ENCODE measurements at places on chromosomes 16 and 17. TPM values are rescaled to one million over a fixed set of nuclear protein-coding genes. Genes with fewer than 3 reads are reported as not detected.

GRCh38 chr16:46873201-46873600, 11.0 kb upstream of the GPT2 start:
- H3K4me3 ChIP-seq: no peak overlapping the region
- no peak overlapping the region for H3K27ac ChIP-seq
- no peaks in the 10 kb centered on the region for H3K4me1 ChIP-seq
- no peak for DNase-seq
- H3K27me3 ChIP-seq: no peaks in the 10 kb centered on the region
- H3K36me3 ChIP-seq: no peaks in the 10 kb centered on the region

DNA sequence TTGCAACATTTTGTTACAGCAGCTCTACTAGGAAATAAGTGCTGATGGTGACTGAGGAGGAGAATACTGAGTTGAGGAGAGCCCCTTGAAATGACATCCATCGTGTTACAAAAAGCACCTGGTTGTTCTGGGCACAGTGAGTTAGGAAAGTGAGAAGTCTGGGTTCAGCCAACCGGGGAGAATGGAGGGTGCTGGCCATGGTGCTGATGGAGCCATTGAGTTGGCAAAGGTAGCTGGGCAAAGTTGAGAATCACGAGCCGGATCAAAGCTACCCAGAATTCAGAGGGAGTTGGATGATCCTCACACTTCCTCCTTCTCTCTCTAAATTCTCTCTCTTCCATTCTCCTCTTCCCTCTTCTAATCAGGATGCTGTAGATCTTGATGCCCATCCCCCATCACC, 35.0 kb upstream of the ASIC2 start:
- DNase-seq: peak; percentile 46
- no peaks in the 10 kb centered on the region for H3K4me1 ChIP-seq
- H3K27me3 ChIP-seq: peaks cover 12% of the 10 kb centered on the region
- H3K27ac ChIP-seq: no peak overlapping the region

Gene NACA2
- not detected for total RNA-seq

Gene USP6
- total RNA-seq: 0.07 TPM

DNA sequence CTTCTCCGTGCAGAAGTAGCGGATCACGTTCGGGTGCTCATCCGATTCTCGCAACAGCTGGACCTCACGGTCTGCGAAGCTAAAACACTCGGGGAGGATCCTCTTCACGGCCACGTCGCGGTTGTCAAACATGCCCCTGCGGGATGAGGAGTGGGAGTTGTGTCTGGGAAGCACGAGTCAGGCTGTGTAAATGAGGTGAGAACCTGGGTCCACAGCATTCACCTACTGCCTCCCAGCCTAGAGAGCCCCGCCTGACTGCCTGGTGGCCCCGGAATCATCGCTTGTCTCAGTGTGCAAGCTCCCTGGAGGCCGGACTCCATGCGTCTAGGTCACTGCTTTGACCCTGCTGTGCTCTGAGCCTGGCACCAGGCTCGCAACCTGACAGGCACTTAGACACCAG, 33.9 kb upstream of the ICAM2 start:
- no peaks in the 10 kb centered on the region for H3K36me3 ChIP-seq
- DNase-seq: no peak
- H3K27me3 ChIP-seq: no peaks in the 10 kb centered on the region
- H3K4me3 ChIP-seq: no peak overlapping the region
- no peaks in the 10 kb centered on the region for H3K4me1 ChIP-seq

DNA sequence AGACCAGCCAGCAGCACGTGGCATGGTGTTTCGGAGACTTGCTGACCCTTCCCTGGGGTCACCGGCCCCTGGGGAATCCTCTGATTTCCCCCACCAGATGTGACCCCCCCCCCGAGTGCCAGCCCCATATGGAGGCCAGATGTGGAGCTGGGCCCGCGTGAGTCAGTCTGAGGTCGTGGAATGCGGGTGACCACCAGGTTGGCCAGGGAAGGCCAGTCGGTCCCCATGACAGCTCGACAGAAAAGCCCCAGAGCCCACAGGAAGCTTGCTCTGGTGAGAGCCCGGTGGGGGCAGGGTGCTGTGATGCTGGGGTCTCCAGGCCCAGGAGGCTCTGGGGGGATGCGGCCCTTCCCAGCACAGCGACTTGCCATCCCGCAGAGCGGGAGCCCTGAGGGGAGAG, 209.0 kb downstream of the NTN1 start:
- no peaks in the 10 kb centered on the region for H3K36me3 ChIP-seq
- no peaks in the 10 kb centered on the region for H3K27me3 ChIP-seq
- DNase-seq: no peak

GRCh38 chr16:11270602-11271162, 1.6 kb upstream of the TNP2 start:
- H3K4me3 ChIP-seq: no peak overlapping the region
- H3K27me3 ChIP-seq: no peaks in the 10 kb centered on the region
- peaks cover 10% of the 10 kb centered on the region for H3K4me1 ChIP-seq
- DNase-seq: no peak
- H3K27ac ChIP-seq: no peak overlapping the region

Gene KIF19
- total RNA-seq: 0.20 TPM

DNA sequence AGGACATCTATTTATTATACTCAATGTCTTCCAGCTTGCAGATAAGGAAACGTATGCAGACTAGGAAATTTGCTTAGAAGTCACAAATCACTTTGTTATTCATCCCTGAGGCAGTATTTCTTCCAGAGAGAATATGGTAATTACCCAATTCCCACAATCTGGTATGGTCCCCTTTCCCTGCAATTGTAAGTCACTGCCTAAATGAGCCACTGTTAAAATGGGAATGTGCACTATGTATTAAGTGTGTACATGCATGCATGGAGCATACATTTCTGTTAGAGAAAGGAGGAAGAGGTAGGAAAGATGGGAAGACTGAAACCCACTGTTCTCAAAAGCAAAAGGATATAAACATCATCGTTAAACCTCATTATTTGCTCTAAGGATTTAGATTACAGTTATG, 10.0 kb downstream of the NUFIP2 start:
- no peaks in the 10 kb centered on the region for H3K36me3 ChIP-seq
- no peak overlapping the region for H3K4me3 ChIP-seq
- H3K27me3 ChIP-seq: no peaks in the 10 kb centered on the region
- no peaks in the 10 kb centered on the region for H3K4me1 ChIP-seq
- no peak overlapping the region for H3K27ac ChIP-seq
- DNase-seq: no peak

Gene KRTAP4-6
- total RNA-seq: not detected

Gene AGRP
- total RNA-seq: 1.9 TPM

Gene KRTAP16-1
- total RNA-seq: not detected

Gene ABR
- 51.5 TPM for total RNA-seq

DNA sequence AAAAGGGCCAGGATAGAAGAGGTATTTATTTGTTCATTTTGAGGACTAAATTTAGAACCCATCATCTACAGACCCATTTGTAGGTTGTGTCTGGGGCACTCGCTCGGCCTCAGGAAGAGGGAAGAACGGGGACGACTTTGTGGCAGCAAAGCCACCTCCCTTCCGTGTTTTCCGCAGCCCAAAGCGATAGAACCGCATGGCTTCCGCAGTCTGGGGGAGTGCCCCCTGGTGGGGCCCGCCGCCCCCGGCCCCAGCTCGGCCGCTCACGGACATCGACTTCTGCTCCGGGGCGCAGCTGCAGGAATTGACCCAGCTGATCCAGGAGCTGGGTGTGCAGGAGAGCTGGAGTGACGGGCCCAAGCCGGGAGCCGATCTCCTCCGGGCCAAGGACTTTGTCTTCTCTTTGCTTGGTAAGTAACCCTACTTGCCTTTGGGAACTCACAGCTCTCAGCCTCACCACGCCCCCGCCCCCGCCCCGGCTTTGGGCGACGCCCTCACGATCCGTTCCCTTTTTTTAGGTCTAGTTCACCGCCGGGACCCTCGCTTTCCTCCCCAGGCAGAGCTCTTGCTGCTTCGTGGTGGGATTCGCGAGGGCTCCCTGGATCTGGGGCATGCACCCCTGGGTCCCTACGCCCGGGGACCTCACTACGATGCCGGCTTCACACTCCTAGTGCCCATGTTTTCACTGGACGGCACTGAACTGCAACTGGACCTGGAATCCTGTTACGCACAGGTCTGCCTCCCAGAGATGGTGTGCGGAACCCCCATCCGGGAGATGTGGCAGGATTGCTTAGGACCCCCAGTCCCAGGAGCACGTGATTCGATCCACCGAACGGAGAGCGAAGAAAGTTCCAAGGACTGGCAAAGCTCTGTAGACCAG, 681 bp downstream of the TMEM102 start:
- H3K27ac ChIP-seq: peak overlapping the region; percentile 65
- no peaks in the 10 kb centered on the region for H3K36me3 ChIP-seq
- peak overlapping the region; percentile 22 for H3K4me3 ChIP-seq
- peak; percentile 64 for DNase-seq

DNA sequence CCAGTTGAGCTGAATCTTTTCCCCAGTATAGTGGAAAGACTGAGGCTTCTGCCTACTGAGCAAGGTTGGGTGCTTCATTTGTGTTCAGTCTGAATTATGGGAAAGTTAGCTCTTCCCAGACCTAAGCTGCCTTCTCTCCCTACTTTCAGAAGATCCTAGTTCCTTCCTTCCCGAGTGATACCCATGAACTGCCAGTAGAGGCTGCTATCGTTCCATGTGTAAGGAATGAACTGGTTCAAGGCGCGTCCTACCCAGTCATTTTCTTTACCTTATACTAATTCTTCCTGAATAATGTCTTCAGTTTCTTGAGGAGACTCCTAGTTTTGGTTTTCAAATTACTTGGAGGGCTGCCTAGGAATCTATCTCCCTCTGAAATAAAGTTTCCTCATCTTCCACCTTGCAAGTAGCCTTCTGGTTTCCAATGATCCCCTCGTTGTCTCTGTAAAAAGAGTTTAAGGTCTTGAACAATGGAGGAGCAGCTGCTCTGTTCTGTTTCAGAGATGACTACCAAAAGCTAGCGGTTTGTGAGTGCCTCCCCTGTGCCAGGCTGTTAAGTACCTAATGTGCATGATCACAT, 934 bp upstream of the AOC2 start:
- H3K4me3 ChIP-seq: no peak overlapping the region
- no peaks in the 10 kb centered on the region for H3K27me3 ChIP-seq
- no peaks in the 10 kb centered on the region for H3K4me1 ChIP-seq
- DNase-seq: peak; percentile 80
- H3K36me3 ChIP-seq: no peaks in the 10 kb centered on the region
- no peak overlapping the region for H3K27ac ChIP-seq

Gene UTS2R
- not detected for total RNA-seq

- H3K36me3 ChIP-seq: no peaks in the 10 kb centered on the region
- peaks cover 5% of the 10 kb centered on the region for H3K27me3 ChIP-seq
- no peak for DNase-seq
- no peak overlapping the region for H3K4me3 ChIP-seq
- no peaks in the 10 kb centered on the region for H3K4me1 ChIP-seq
These were observed 44.9 kb upstream of the XYLT1 start for GRCh38 chr16:17515421-17516210.

DNA sequence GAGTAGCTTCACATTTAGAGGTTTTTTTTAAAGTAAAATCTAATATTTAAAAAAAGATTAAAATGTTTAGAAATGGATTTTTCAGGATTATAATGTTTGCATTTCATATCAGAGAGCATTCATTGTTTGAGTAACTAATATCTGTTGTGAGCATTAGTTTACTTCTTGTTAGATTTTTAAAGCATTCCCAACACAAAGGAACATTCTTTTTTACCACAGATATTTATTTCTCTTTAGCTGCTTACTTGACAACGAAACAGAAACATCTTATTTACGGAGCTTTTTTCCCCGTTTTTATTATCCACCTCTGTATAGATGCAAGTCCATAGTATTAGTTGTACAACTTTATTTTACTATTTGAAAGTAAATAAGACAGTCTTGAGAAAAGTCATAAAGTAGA, 53.0 kb downstream of the NFAT5 start:
- H3K4me3 ChIP-seq: peak overlapping the region; percentile 14
- peak overlapping the region; percentile 52 for H3K27ac ChIP-seq
- DNase-seq: no peak
- H3K27me3 ChIP-seq: no peaks in the 10 kb centered on the region

Gene TBC1D28
- total RNA-seq: not detected

Gene KCNJ12
- total RNA-seq: 0.73 TPM

Gene CEP131
- 8.8 TPM for total RNA-seq

- no peaks in the 10 kb centered on the region for H3K27me3 ChIP-seq
- no peaks in the 10 kb centered on the region for H3K36me3 ChIP-seq
- peak overlapping the region; percentile 77 for H3K27ac ChIP-seq
- H3K4me3 ChIP-seq: peak overlapping the region; percentile 80
These were observed 37.7 kb downstream of the RNF135 start for GRCh38 chr17:31008374-31009041.

Gene ADGRG3
- total RNA-seq: not detected

- no peak overlapping the region for H3K4me3 ChIP-seq
- H3K4me1 ChIP-seq: peaks cover 5% of the 10 kb centered on the region
- H3K36me3 ChIP-seq: no peaks in the 10 kb centered on the region
These were observed 9.6 kb downstream of the SLC7A6 start for GRCh38 chr16:68273896-68274295.

- H3K4me3 ChIP-seq: no peak overlapping the region
- no peak for DNase-seq
- H3K27me3 ChIP-seq: peaks cover 5% of the 10 kb centered on the region
- no peaks in the 10 kb centered on the region for H3K4me1 ChIP-seq
- no peaks in the 10 kb centered on the region for H3K36me3 ChIP-seq
- H3K27ac ChIP-seq: no peak overlapping the region
These were observed 187.7 kb downstream of the CBLN1 start for GRCh38 chr16:49093939-49094338.

Gene IRX5
- total RNA-seq: 3.2 TPM

Gene NUP93
- total RNA-seq: 23.5 TPM

Gene NAGS
- 14.0 TPM for total RNA-seq

Gene WDR90
- 6.4 TPM for total RNA-seq

Gene CHST6
- 0.32 TPM for total RNA-seq

Gene CHRNE
- 0.60 TPM for total RNA-seq

DNA sequence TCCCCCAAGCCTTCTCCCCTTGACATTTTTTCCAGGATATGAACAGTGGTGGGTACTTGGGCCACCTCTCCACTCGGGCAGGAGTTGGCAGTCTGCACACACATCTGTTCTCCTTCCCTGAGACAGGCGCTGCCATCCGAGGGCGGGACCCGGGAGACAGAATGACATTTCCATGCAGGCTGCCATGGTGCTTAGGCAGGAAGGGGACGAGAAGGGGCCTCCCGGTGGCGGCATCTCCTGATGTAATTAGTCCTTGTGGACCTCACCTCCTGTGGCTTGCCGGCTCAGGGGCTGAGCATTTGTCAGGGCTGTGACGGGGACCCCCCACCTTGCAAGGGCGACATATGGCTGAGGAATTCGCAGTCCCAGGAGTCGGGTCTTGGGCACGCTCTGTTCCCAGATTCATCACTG, 197.2 kb downstream of the FOXL1 start:
- H3K4me3 ChIP-seq: no peak overlapping the region
- no peaks in the 10 kb centered on the region for H3K36me3 ChIP-seq
- H3K27me3 ChIP-seq: peaks cover 34% of the 10 kb centered on the region
- no peak overlapping the region for H3K27ac ChIP-seq
- no peak for DNase-seq
